ENCODE measurements at places on chromosomes 11 and 22. TPM values are rescaled to one million over a fixed set of nuclear protein-coding genes. Genes with fewer than 3 reads are reported as not detected.

GRCh38 chr11:14835496-14836492 is 56.2 kb downstream of the CYP2R1 start:
- DNase-seq = no peak

The SPTBN2 gene
- total RNA-seq = 18.2 TPM

The OR52E6 gene
- not detected for total RNA-seq

GRCh38 chr22:37302674-37303555 is 20.6 kb downstream of the CYTH4 start:
- no peak for DNase-seq

GRCh38 chr11:65125197-65126056 is 3.3 kb downstream of the MRPL49 start:
- no peak for DNase-seq

The TCN1 gene
- total RNA-seq = 0.45 TPM

GRCh38 chr11:111410951-111411350 is 31.9 kb upstream of the POU2AF1 start:
- no peak for DNase-seq

- DNase-seq = peak; percentile 60
These were observed 1.5 kb upstream of the MMP20 start for GRCh38 chr11:102626676-102627075.

The APOL4 gene
- 0.07 TPM for total RNA-seq

- peak; percentile 37 for DNase-seq
These were observed 27.9 kb upstream of the KRTAP5-7 start for GRCh38 chr11:71499125-71499524.

DNA sequence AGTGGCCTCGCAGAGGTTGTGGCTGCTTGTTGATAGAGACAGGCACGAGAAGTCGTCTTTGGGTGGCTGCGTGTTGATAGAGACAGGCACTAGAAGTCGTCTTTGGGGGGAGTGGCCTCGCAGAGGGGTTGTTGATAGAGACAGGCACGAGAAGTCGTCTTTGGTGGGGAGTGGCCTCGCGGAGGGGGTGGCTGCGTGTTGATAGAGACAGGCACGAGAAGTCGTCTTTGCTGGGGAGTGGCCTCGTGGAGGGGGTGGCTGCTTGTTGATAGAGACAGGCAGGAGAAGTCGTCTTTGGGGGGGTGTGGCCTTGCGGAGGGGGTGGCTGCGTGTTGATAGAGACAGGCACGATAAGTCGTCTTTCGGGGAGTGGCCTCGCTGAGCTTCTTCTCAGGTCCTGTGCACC is 328.8 kb downstream of the TBC1D22A start:
- DNase-seq = no peak

The FAT3 gene
- 41.0 TPM for total RNA-seq

GRCh38 chr11:86938203-86938899 is 16.8 kb downstream of the FZD4 start:
- no peak for DNase-seq

The APOBEC3C gene
- 37.0 TPM for total RNA-seq

GRCh38 chr11:4202749-4203148 is 108.2 kb downstream of the RRM1 start:
- DNase-seq = no peak

The NRIP3 gene
- total RNA-seq = 11.6 TPM

GRCh38 chr11:60974726-60975125 is 3.2 kb downstream of the CD6 start:
- no peak for DNase-seq

GRCh38 chr11:69664103-69664775 is 10.9 kb downstream of the LTO1 start:
- no peak for DNase-seq

DNA sequence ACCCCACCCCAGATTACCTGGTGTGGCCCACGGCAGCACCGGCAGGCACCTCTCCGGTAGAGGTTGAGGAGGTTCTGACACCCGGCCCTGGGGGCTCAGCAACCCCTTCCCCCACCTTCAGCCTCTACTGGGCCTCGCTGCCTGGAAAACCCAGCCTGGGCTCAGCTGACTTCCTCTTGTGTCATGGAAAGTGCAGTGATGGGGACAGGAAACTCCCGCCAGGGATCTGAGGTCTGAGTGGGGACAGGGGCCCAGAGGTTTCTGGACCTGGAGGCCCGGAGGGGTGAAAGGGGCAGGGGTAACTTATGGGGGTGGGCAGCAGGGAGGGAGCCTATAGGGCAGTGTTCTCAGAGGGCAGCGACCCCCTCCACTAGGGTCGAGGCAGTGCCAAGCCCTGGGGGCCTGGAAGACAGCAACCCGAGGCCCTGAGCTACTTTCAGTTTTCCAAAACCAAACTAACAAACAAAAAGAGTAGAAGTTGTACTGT is 10.0 kb upstream of the CD5 start:
- no peak for DNase-seq

- DNase-seq = no peak
These were observed 38.8 kb upstream of the PAMR1 start for GRCh38 chr11:35564245-35564595.

- peak; percentile 74 for DNase-seq
These were observed 8.5 kb downstream of the SH3BP1 start for GRCh38 chr22:37647928-37648327.

GRCh38 chr22:17907748-17908051 is 116.7 kb downstream of the MICAL3 start:
- DNase-seq = no peak

DNA sequence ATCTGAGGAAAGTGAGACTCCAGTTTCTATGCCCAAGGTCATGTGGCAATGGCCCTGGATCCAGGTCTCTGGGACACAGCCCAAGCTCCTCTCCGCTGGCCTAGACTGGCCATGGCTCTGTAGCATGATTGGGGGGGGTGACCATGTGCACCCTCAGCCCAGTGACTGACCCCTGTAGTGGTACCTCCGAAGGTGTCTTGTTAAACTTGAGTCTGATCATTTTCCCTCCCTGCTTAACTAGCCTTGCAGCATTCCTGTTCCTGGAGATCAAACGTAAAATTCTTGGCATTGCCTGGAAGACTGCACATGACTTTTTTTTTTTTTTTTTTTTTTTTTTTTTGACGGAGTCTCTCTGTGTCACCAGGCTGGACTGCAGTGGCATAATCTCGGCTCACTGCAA is 1116.0 kb downstream of the TBC1D22A start:
- no peak for DNase-seq

- no peak for DNase-seq
These were observed 82.8 kb upstream of the PLET1 start for GRCh38 chr11:112343368-112344039.

DNA sequence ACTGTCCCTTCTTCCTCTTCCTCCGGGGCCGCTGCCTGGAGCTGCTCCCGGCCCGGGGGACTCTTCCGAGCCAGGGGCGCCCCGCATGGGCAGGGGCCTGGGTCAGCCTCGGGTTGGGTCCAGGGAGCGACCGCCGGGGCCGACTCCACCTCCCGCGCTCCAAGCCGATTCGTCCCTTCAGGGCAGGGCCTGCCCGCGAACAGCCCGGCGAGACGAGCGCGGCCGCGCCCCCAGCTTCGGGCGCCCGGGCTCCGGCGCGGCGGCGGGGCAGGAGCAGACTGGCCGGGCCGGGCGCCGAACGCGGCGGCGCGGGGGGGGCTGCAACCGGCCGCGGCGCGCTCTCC is at the start of gene LARGE1:
Gene LARGE1, minus strand, starts transcription at position 280 of the 344 bp plus-strand sequence.
- no peak for DNase-seq

The PI4KA gene
- 35.9 TPM for total RNA-seq

DNA sequence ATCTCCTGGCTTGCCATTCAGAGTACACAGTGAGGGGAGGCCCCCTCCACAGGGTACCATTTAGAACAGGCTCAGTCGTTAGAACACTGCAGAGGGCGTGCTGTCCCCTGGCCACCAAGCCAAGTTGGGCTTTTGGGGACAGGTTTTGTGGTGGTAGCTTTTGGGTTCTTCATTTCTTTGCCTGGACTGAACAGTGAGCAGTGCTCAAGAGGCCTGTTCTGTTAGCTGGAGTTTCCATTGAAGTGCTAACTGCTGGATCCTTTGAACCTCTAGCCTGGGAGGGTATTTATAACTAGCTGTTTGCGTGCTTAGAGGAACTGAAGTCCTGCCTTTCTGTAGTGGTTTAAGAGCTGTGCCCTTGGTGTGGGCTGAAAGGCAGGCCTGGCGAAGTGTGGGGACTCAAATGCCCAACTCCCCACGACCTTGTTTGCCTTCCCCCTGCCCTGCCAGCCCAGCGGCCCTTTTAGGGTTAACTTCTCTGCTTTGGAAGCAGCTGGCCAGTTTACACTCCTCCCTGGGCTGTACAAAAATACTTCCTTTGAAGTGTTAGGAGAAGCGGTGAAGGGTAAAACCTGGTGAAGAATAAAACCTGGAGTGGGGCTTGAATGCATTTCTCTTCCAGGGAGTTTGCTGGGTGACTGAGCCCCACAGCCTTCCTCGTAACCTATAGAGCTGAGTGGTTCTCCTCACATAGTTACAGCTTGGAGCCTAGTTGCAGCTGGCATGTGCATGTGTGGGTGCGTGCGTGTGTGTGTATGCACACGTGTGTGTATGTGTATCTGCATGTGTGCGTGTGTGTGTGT is 34.6 kb downstream of the ZNRF3 start:
- peak; percentile 66 for DNase-seq

The C11orf42 gene
- not detected for total RNA-seq

The PYGM gene
- 1.0 TPM for total RNA-seq

The C22orf31 gene
- total RNA-seq = not detected

- DNase-seq = no peak
These were observed 82.4 kb upstream of the CRTAM start for GRCh38 chr11:122755941-122756340.

DNA sequence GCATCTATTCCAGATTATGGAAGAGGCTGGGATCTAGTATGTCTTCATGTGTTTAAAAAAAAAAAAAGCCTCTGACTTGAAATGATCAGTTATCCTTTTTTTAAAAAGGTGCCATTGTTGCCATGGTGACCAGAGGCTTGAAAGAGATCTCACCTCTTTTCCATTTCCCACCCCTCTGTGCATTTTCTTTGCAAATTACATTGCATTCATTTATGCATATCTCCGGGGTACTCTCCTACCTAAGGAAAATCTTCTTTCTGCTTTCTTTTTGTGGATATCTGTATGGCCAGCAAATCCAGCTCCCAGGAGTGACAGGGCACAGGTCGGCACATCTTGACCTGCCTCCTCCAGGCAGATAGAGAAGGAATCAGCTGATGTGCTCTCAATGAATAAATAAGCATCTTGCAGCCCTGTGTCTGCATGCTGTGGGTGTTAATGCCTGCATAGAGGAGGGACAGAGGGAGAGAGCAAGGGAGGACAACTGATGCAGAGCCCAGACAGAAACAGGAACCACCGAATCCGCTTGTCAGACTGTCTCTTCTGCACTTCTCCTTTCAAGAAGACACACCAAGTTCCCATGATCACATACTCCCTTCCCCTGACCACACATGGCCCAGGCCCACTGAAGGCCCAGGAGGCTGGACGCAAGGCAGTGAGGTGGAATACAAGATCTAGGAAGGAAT is 50.9 kb downstream of the CWC15 start:
- no peak for DNase-seq

DNA sequence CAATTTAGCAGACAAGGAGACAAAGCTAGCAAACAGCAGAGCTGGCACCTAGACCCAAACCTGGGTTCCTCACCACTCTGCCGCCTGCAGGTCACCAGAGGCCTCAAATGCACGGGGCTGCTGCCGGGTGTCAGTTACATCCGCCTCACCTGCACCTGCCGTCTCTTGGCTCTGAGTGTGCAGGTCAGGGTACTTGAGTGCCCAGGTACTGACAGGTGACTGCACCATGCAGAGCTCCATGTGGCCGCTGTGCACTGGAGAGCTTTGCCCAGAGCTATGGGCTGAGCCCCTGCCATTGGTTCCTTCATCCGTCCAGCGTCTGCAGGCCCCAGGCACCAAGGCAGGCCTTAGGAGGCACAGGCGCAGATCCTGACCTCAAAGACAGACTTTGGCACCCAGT is 35.0 kb downstream of the PDGFB start:
- DNase-seq = no peak

DNA sequence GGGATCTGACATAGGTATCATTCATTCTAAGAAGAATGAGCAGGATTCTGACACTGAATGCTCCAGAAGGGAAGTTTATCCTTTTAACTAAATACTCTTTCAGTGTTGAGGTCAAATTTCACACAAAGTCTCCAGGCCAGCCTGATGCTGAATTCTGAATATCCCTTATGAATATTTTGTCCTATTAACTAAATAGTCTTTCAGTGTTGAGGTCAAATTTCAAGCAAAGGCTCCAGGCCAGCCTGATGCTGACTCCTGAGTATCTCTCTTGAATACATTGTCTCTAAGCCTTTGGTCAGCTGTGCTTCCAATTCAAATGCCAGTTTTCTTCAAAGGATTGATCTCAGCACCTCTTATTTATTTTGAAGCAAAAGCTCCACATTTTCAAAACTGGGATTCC is 676.8 kb downstream of the NTM start:
- DNase-seq = no peak

The PATE4 gene
- total RNA-seq = not detected

The MS4A3 gene
- not detected for total RNA-seq

The GRAMD1B gene
- total RNA-seq = 6.5 TPM

DNA sequence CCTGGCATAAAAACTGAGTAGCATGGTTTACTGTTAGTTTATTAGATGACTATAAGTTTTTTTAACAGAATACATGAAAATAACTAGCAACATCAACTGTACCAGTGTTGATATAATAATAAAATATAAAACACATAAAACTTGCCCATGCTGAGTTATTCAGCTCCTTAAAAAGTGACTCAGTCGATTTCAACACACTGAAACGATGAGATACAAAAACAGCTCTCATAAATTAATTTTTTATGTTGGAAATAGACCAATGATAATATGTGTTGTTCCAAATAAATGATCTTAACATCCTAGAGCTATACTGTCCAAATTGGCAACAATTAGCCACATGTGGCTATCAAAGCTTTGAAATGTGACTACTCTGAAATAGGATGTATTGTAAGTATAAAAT is 15.9 kb downstream of the PDGFD start:
- DNase-seq = peak; percentile 40

- DNase-seq = no peak
These were observed 38.3 kb downstream of the PISD start for GRCh38 chr22:31623592-31624304.

- DNase-seq = no peak
These were observed 2.7 kb upstream of the TMPRSS6 start for GRCh38 chr22:37112084-37112728.

- DNase-seq = no peak
These were observed 30.8 kb upstream of the TCF20 start for GRCh38 chr22:42301077-42301741.

DNA sequence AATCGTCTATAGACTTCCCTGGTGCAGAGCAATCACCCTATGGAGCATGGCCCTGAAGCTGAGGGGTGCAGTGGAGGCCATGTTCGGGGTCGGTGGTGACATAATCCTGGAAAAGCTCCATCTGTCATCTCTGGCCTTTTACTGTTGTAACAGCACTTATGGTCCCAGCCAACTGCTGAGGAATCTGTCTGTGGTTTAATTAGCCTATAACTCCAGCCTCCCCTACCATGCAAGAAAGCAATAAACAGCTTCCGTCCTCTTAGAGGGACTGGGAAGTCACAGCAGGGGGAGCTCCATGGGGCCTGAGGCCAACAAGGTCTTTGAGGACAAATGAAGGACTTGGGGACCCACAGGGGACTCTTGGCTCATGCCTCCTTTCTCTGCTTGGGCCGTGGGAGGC is 159.1 kb upstream of the NECTIN1 start:
- no peak for DNase-seq

The FGF19 gene
- not detected for total RNA-seq

The MYOD1 gene
- total RNA-seq = not detected

- no peak for DNase-seq
These were observed 35.8 kb downstream of the INSC start for GRCh38 chr11:15150507-15150906.

The LDHAL6A gene
- total RNA-seq = not detected

Data from astrocyte (in vitro differentiated cells and primary cell).